ENCODE measurements at places on chromosomes 1 and 21.

DNA sequence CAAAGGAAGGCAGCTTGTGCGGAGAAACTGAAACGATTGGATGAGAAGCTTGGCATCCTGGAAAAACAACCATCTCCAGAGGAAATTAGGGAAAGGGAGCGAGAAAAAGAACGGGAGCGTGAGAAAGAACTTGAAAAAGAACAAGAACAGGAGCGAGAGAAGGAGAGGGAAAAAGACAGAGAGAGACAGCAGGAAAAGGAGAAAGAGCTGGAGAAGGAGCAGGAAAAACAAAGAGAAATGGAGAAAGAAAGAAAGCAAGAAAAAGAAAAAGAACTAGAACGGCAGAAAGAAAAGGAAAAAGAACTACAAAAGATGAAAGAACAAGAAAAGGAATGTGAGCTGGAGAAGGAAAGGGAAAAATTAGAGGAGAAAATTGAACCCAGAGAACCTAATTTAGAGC, 47.2 kb downstream of the PRRC2C start:
- peaks cover 4% of the 10 kb centered on the region for H3K4me1 ChIP-seq
- H3K4me3 ChIP-seq = no peak overlapping the region
- H3K27me3 ChIP-seq = no peaks in the 10 kb centered on the region
- H3K27ac ChIP-seq = peak overlapping the region; percentile 50
- DNase-seq = no peak
- peaks cover 66% of the 10 kb centered on the region for H3K36me3 ChIP-seq

- peaks cover 81% of the 10 kb centered on the region for H3K4me1 ChIP-seq
- peak overlapping the region; percentile 25 for H3K4me3 ChIP-seq
- no peak for DNase-seq
- H3K36me3 ChIP-seq = no peaks in the 10 kb centered on the region
- H3K27me3 ChIP-seq = peaks cover 9% of the 10 kb centered on the region
Observed at GRCh38 chr1:181140398-181140797, 51.9 kb downstream of the IER5 start.

DNA sequence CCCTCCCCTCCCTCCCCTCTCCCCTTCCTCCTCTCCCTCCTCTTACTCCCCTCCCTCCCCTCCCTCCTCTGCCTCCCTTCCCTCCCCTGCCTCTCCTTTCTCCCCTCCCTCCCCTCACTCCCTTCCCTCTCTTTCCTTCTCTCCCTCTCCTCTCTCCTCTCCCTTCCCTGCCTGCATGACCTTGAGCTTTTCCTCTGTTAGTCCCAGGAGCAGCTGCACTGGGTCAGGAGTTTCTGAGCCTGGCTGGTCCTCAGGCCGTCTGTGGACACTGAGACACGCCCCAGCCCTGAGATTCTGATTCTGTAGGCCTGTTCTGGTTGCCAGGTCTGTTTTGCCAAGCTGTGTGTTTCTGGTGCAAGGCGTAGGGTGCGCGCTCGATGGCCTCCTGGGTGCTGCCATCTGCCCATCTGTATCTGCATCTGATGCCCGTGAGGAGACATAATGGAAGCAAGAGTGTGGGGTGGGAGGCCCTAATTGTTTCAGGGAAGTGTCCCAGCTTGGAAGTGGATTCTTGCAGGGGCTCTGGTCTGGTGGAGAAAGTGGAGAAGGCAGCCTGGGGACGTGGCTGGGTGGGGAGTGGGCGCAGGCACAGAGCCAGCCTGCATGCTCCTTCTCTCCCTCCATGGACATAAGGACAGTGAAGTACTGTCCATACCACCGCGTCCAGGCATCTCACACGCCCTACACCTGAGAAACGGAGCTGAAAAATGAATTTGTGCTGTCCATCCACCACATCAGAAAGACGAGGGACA, 97.2 kb downstream of the WDR4 start:
- no peaks in the 10 kb centered on the region for H3K36me3 ChIP-seq
- no peak overlapping the region for H3K27ac ChIP-seq
- peaks cover 36% of the 10 kb centered on the region for H3K27me3 ChIP-seq
- peaks cover 24% of the 10 kb centered on the region for H3K4me1 ChIP-seq
- H3K4me3 ChIP-seq = no peak overlapping the region

GRCh38 chr1:69777971-69778370, 210.2 kb downstream of the LRRC7 start:
- no peak overlapping the region for H3K27ac ChIP-seq
- no peaks in the 10 kb centered on the region for H3K4me1 ChIP-seq
- H3K36me3 ChIP-seq = no peaks in the 10 kb centered on the region
- DNase-seq = no peak
- no peak overlapping the region for H3K4me3 ChIP-seq

Measured in activated CD8-positive, alpha-beta memory T cell treated with anti-CD3 and anti-CD28 coated beads, Interleukin-2, amount 10 ng/mL, durations not matched to agents 7 days and 5 days (primary cell).